ENCODE measurements at places on chromosomes 7 and 10.

DNA sequence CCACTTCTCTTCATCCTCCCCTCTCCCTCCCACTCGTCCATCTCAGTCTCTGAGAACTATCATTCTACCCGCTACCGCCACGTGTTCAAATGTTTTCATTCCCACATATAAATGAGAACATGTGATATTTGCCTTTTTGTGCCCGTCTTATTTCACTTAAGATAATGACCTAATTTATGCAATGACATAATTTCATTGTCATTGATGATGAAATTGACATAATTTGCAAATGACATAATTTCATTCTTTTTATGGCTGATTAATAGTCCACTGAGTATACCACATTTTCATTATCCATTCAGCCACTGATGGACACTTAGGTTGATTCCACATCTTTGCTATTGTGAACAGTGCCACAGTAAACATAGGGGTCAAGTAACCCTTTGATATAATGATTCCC lies 292.3 kb downstream of the GRID1 start:
- DNase-seq: no peak

- no peak for DNase-seq
Measured at GRCh38 chr10:112347709-112348671, 25.9 kb upstream of the ACSL5 start.

GRCh38 chr7:144391014-144391413 lies 12.5 kb downstream of the NOBOX start:
- DNase-seq: no peak

DNA sequence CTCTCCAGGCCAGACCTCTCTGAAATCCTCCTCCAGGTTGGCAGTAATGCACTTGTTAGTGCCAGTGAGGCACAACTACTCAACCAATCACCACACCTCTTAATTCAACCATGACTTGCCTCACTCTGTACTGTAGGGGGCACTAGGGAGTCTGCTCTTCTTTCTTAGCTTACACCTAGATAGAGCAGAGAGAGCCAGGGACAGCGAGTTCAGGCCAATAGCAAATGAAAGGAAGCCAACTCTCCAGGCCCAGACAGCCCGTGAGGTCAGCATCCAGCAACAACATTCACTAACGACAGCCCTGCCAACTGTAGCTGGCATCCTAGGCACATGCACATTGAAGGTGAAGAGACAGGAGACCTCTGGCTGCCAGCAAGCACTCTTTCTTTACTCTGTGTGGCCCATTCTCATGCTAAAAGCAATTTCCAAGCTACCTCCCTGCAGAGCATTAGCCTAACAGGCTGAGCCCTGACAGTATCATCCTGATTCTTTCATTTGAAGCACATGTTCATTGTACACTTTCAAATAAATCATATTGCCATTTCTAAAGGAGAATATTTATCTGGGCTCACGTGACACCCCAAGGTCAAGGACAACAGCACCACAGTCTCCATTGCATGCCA lies 136.3 kb downstream of the DPY19L1 start:
- DNase-seq: peak; percentile 5

GRCh38 chr10:4086131-4086898 lies 301.3 kb upstream of the KLF6 start:
- no peak for DNase-seq

GRCh38 chr7:92793656-92794205 lies 42.6 kb downstream of the CDK6 start:
- DNase-seq: no peak
